Stimulated activated CD8-positive, alpha-beta memory T cell treated with anti-CD3 and anti-CD28 coated beads, Interleukin-15, amount 100 ng/mL, for 24 hours (primary cell): ENCODE measurements at places on chromosomes 1 and 21.

DNA sequence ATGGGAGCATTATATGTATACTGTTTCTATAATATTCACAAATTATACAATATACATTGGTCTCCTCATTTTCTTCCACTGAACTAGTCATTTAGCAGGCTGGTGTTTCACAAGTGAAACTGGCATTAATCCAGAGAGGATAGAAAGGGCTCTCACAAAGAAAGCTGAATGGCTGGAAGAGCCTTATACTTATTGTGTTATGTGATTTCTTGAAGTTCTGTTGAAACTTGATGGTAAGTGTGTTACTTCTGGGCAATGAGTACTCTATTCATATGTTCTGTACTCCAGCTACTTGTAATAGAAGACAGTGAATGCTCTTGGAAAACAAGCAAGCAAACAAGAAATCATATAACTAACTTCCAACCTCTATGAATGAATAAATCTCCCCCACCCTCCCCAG is 14.9 kb downstream of the STX12 start:
- DNase-seq: no peak

DNA sequence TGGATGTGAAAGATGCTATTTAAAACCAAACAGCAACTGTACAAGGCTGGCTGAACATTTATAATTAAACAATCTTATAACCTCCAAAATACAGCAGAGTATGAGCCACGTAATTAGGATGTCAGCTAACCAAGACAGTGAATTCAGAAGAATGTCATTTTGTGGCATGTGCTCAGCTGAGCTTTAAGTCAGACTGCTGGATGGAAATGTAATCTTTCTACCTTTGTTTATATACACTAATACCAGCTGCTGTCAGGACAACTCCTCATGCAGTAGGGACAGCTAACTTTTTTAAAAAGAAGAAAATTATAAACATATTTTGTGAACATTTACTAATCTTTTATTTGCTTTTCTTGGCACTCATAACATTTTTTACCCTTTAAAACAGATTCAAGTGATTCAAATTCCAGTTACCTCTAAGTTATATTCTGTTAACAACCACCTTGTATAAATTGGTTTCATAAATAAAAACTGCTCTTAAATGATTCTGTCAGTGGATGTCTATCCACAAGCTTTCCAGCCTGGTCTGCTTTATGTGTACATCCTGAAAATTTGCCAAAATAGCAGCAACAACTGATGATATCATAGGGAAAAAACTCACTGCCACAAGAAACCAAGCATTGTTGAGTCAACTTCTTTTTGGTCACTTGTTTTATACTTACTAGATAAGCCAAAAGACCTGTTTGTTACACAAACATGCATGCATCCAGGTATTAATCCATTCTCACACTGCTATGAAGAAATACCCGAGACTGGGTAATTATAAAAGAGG is 36.1 kb downstream of the DPH5 start:
- DNase-seq: no peak

DNA sequence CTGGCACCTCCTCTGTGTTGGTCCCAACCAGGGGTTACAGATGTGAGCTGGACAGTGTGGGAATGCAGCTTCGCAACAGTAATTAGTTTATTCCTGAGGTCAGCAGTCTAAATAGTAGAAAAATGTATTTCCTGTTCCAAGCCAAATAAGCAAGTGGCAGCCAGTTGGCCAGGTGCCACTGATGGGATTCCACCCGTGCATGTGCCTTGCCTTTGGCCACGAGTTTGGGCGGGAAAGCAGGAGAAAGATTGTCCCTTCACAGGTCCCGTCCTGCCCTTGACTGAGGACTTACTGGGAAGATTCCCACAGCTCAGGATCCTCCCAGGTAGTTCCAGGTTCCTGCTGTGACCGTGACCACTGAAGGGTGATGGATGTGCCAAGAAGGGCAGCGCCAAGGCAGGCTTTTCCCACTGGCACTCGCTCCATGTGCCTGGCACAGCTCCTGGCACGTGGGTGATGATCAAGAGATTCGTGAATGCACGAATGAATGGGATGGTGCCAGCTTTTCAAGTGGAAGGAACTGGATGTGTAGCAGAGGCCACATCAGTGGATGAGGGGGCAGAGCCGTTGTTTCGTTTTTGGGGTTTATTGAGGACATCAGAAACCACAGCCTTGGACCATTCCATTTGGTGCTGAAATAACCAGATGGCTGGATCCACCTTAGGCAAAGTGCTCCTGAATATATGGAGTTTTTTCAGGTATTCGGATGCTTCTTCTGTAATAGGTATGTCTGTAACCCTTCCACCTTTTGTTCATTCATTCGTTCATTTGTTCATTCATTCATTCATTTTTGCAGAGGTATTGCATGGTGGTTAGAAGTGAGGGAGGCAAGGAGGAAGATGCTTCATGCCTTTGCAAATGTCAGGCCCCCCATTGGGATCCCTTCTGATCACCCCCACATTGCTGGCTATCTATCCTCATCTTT is 62.4 kb upstream of the WNT4 start:
- DNase-seq: no peak

GRCh38 chr1:232986527-232986922 is 36.1 kb downstream of the NTPCR start:
- DNase-seq: no peak

DNA sequence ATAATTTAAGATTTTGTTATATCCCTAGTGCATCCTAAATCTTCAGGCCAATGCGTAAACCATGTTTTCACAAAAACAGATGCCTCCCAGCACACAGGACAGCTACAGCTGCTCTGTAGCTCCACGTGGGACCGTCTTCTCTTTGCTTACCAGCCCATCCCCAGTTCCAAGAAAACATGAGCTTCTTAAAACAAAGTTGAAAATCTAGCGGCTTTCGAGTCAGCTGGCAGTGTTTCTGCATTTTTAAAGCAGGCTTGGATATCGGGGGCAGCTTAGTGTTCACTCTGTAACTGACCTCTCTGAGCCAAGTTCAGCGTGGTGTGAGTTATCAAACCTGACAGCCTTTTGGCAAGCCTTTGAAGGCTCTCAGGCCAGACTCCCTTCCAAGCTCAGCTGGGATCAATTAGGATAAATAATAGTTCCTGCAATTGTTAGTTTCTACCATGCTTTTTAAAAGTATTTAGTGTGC is 881.5 kb downstream of the LTN1 start:
- DNase-seq: no peak

GRCh38 chr1:154221278-154222001 is 685 bp downstream of the UBAP2L start:
- DNase-seq: peak; percentile 42

- no peak for DNase-seq
These were observed 239.7 kb upstream of the PLD5 start for GRCh38 chr1:242764161-242764560.
